ENCODE measurements at places on chromosomes 4 and X.

DNA sequence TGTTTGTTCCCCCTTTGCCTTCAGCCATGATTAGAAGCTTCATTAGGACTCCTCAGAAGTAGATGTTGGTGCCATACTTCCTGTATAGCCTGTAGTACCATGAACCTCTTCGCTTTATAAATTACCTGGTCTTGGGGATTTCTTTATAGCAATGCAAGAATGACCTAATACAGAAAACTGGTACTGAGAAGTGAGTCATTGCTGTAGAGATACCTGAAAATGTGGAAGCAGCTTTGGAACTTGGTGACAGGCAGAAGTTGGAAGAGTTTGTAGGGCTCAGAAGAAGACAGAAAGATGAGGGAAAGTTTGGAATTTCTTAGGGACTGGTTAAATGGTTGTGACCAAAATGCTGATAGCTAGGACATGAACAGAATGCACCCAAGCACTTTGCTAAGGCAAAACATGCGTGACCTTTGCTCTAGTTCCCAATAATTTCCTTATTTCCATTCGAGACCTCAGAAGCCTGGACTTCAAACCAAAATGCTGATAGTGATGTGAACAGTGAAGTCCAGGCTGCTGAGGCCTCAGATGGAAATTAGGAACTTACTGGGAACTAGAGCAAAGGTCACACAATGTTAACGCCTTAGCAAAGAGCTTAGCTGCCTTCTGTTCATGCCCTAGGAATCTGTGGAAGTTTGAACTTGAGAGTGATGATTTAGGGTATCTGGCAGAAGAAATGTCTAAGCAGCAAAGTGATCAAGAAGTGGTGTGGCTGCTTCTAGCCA is 3.0 kb upstream of the USP46 start:
- DNase-seq, result no peak

DNA sequence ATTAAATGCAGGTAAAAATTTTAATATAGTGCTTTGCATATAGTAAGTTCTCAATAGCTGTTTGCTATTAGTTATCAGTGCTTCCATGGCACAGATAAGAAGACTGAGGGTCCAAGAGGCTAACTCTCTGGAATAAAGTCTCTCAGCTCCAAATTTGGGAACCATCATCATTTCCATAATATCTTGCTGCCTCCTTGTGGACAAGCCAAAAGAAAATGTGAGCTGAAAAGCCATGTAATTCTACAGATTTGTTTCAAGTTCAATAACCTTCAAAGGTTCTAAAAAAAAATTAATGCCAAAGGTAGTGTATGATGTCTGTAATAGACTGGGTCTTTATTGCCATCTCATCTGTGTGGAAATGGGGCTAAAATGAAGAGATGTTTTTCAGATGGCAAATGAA is 136.9 kb upstream of the VCX start:
- no peak for DNase-seq

DNA sequence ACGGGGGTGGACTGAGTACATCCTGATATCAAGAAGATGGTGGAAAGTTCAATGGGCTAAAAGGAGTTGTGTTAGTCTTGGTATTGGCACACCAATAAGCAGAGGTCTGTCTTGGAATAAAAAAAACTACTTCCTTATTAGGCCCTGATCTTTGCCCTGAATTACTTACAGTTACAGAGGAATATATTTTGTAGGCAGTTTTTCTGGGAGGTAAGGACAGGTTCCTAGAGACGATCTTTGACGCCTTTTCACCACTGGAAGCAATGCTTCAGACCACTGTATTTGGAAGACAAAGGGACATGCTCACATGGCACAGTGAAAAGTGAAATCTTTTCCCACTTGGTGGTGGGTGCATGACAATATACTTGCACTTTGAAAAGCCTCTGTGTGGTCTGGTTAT is 618 bp upstream of the XK start:
- DNase-seq, result no peak

GRCh38 chr4:1329408-1330371 is 17.3 kb upstream of the UVSSA start:
- no peak for DNase-seq

GRCh38 chr4:2792711-2793585 is at the start of gene SH3BP2:
SH3BP2 (plus strand) TSS chr4:2793085; CDS start chr4:2820618, 27,533 bp downstream.
- peak; percentile 49 for DNase-seq

DNA sequence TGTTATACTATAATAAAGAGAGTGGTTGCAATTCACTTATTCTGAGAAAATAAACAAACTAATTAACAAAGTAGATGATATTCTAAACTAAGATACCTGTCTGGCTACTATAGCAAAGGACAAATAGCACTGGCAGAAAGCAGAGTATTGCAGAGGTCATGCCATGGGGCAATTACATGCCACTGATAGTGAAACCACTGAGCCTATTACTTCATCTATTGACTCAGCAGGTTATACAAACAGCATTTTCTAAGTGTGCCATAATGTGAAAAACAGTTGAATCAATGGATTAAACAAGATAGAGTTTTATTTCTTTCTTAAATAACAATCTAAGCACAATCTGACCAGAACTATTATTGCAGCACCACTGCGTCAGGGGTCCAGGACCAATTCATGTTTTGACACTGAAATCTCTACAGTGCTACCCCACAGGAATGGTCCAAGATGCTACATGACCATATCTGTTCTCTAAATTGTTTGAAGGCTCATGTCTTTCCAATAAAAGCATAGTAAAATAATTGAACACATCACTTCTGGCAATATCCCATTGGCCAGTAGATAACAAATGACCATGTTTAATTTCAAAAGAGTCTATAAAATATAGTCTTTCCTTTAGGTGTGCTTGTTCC is 389.5 kb upstream of the GRID2 start:
- DNase-seq, result no peak

Measured in activated T-helper 1 cell treated with anti-CD3 and anti-CD28 coated beads, Interleukin-2, amount 50 U/mL, for 16 hours (primary cell).